ENCODE measurements at places on chromosomes 7 and 10.

- no peak for DNase-seq
These were observed 272.9 kb downstream of the GALNT17 start for GRCh38 chr7:71404726-71405345.

DNA sequence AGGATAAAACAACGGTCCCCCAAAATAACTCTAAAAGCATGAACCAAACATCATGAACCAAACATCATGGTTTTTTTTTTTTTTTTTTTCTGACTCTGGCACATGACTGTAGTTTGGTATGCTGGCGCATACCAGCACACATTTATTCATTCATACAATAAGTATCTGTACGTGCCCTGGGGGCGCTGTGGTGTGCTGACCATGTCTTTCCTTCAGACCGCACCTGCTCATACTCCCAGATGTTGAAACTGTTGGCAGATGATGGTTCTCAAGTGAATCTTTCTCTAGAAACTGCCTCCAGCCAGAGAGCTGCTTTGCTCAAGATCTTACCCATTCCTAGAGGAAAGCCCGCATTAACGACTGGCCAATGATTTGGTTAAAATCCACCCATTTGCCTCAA is 114.7 kb upstream of the ANKRD30A start:
- no peak for DNase-seq

GRCh38 chr7:128917122-128917521 is 6.6 kb upstream of the KCP start:
- DNase-seq, result no peak

DNA sequence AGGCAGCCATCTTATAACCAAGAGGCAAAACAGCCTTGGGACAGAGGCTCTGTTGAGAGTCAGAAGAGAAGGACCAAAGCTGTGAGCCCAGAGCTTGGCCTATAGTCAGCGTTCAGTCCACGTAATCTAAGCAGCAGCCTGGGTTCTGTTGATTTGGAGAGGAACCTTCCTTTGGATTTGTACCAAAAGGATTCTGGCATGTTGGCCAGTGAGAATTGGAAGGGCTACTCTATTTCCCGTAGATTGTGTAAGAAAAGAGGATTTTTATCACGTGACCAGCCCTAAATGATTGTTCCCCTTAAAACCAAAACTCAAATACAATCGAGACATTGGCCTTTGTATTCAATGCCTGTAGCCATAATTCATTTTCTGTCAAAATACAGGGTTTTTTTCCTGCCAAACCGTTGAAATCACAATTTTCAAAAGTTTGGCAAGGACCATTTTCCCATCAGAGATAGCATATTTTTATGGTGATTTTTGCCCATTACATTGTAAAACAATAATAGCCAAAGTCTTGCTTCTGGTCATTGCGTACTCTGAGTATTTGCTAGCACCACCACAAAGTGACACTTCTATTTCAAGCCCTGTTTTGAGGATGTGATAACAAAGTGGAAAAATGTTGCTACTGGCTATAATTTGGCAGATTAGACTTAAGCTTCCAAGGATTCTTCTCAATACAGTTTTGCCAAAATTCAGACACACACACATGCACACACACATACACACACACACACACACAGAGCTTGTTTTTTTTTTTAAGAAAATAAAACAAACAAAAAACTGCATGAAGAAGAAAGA is 23.1 kb upstream of the BMPER start:
- no peak for DNase-seq

DNA sequence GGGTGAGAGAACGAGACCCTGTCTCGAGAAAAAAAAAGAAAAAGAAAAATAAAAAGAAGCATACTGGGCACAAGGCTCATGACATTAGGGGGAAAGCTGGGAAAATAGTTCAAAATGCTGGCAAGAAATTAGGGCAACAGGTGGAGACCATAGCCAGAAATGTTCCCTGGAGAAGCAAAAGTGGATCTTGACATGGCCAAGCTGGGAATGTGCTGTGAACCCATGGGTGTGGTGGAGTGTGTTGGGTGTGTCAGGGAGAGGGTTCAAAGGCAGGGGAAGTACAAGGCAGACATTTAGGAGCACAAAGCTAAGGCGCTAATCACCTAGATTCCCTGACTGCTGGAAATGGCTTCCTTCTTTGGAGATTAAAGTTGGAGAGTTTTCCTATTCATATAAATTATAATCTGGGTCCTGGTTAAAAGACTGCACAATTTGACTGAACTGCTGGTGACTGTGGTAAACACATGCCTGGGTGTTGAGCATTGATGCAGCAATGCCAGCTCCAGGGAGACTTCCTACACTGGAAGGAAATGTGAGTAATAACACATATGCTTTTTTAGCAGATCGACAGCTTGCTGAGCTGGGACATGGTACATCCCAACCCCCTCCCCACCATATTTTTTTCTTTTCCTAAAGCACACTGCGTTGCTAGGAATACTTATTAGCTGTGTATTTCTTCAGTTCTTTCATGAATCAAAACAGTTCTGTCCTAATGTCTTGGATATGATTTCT is 70.1 kb upstream of the ARHGAP21 start:
- no peak for DNase-seq

DNA sequence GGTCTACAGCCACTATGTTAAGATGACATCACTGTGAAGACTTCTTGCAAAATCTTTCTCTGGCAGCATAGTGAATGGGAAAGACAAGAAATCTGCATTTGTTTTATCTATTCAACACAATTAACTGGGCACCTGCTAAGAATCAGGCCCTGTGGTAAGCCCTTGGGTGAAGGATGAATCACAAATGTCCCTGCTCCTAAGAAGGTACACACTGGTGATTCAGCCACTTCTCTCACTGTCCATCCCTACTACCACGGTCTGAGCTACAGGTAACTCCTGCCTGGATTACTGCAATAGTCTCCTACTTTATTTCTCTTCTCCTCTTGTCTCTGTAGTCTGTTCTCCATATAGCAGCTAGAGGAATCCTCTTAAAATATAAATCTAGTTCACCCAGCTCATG is 116.1 kb downstream of the HIBADH start:
- no peak for DNase-seq

- no peak for DNase-seq
These were observed 11.9 kb upstream of the PLEKHA1 start for GRCh38 chr10:122362621-122363020.

DNA sequence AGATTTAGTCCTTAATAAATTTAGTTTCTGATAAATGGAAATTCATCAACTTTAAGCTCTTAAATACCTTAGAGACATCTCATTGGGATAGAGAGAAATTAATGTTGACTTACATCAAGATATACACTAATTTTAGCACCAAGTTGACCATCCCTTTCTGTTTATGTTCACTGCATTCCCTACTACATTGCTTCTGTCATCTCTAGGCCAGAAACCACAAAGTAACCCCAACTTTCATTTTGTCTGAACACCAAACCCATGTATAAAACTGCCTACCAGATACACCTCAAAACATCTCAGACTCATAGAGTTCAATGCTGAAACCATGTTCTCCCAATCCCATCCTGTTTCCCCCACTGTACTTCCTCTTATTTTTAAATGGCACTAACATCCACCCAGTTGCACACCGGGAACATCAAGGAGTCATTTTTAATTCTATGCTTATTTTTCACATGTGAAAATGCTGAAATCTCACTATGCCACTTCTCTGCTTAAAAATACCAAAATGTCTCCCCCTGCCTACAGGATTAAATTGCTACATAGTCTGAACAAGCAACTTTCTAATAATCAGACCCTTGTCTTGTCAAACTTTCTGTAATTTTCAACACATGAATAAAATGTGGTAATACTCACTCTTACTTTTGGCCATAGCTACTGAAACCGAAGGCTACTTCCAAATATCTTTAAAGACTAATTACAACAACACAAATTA is 201.6 kb downstream of the SEMA3D start:
- no peak for DNase-seq

DNA sequence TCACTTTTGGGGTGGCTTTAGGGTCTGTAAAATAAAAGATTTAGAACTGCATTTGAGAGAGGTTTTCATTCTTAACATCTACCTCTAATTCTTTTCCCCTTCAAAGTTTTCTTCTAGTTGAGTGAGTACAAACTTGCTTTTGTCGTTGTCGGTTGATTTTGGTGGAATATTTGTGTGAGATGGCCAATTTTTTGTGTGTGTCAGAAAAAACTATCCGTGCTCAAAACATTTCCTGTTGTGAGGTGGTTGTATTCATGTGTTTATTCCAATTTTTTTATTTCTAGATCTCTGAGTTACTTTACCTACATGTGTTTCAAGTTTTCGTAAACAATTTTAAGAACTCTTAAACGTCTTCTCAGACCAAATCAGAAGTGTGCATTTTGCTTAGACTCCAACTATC is 1.6 kb downstream of the AHR start:
- no peak for DNase-seq

DNA sequence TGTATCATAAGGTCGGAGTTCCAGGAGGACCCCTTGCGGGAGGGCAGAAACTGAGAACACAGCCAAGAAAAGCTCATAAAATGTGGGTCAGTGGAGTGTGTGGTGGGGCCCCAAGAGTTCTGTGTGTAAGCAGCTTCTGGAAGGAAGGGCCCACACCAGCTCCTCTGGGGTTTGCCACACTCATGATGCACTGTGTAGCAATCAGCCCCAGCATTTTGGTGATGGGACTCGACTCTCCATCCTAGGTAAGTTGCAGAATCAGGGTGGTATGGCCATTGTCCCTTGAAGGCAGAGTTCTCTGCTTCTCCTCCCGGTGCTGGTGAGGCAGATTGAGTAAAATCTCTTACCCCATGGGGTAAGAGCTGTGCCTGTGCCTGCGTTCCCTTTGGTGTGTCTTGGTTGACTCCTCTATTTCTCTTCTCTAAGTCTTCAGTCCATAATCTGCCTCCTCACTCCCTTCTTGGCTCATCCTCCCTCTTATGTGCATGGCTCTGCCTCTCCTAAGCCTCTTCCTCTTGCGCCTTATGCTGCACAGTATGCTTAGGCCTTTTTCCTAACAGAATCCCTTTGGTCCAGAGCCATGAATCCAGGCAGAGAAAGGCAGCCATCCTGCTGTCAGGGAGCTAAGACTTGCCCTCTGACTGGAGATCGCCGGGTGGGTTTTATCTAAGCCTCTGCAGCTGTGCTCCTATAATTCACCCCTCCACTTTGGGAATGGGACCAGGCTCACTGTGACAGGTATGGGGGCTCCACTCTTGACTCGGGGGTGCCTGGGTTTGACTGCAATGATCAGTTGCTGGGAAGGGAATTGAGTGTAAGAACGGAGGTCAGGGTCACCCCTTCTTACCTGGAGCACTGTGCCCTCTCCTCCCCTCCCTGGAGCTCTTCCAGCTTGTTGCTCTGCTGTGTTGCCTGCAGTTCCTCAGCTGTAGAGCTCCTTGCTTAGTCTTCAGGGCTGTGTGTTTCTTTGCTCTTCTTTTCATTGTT is 17.8 kb downstream of the PRSS2 start:
- DNase-seq, result no peak

All from HFF-Myc (cell line).